Activated CD4-positive, alpha-beta T cell treated with anti-CD3 and anti-CD28 coated beads, Interleukin-2, amount 50 U/mL, for 48 hours (primary cell): ENCODE measurements at places on chromosomes 13 and 19.

DNA sequence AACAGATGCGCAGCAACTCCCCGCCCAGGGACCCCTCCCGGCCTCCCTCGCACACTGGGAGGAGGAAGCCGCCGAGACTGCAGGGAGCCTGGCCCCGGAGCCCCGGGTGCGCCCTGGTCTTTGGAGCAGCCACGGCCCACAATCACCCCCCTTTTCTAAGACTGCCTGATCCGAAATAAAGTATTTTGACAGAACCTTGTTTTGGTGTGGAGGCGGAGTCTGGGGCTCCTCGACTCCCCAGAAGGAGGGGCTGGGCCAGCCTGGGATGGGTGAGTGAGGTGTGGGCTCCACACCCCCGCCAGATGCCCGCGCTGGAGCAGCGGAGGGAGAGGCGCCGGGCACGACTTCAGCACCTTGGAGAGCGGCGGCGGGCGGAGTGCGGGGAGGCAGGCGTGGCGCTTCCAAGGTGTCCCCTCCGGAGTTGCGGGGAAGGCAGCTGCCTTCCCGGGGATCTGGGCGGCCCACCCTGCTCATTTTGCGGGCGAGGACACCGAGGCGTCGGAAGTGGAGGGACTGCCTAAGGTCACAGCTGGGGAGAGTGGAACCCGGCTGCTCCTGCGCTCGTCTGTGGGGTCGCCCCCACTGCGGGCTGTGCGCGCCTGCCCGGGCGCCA is 9.4 kb downstream of the SIRT6 start:
- DNase-seq, result peak; percentile 72

- peak; percentile 90 for DNase-seq
These were observed at the start of gene GMIP for GRCh38 chr19:19643158-19644053. Gene GMIP, minus strand, starts transcription at chr19:19643657. Its CDS starts 128 bp downstream, at chr19:19643529.

- DNase-seq, result no peak
These were observed 146.3 kb downstream of the GPC5 start for GRCh38 chr13:91544723-91545122.

DNA sequence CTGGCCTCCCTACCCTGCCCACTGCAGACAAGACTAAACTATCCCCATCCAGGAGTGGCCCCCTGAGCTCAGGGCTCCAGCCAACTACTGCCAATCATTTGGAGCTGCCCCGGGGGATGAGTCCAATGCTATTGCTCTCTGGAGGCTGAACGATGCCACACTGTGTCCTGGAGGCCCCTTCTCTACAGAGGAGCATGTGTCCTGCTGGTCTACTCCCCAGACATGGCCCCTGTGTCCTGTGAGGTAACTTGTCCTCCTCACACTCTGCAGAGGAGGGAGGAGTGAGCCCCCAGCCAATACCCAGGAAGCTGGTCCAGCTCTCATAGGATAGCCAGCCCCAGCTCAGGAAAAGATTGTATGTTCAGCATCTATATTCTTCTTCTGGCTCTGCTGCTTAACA is 159.1 kb upstream of the GPR12 start:
- no peak for DNase-seq

DNA sequence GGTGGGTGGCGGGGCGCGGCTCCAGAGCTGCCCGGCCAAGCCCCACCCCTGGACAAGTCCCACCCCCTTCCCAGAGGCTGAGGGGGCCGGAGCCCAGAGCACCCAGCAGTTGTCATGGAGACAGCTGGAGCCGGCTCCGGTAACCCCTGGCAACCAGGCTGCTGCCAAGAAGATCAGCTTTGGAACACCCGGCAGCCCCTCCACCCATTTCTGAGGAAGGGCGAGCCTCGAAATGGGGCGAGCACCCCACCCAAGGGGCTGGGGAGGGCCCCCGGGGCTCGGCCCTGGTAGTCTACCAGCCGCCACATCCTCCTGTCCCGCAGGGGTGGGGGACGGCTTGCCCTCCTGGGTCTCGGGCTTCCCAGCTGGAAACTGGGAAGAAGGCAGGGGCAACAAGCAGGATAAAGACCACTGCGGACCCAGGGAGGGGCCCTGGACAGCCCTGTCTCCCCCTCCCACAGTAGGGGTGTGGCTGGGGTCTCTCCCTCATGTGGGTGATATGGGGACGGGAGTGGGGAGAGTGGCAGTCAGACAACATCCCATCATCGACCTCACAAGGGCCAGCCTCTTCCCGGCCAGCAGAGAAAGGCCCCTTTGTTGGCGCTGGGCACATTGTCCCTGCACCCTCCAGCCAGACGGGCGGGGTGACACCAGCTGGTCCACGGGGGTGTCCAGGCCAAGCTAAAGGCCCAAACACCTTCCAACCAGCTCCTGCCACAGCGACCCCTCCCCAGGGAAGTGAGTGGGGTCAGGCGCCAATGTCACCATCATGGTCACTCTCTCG is 1.5 kb downstream of the CERS1 start:
- DNase-seq, result no peak
